ENCODE measurements at places on chromosomes 3 and 15.

GRCh38 chr3:94246171-94246570 lies 183.3 kb downstream of the NSUN3 start:
- DNase-seq: no peak

GRCh38 chr3:188106887-188107830 lies 46.8 kb upstream of the LPP start:
- DNase-seq: no peak

GRCh38 chr3:37526511-37526910 lies 335.2 kb upstream of the CTDSPL start:
- DNase-seq: no peak

DNA sequence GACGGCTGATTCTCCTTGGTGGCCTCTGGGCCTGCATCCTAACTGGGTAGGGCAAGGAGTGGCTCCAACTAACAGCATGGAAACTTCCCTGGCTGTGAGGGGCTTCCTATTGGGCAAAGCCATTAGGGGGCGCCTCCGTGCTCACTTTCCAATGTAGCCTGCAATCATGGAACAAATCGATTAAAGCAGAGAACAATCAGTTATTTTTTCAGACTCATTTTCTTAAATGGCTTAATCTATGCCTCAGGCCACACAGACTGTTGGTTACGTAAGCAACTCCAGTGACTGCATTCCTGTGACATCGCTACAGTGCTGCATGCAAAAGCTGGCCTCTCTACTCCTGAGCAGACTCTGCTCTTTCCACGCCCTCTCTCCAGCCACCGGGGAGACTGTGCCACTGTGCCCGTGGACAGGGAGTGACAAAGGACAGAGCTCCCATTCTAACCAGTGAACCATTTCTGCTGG lies 278.9 kb downstream of the KLF13 start:
- no peak for DNase-seq

- DNase-seq: no peak
Observed at GRCh38 chr3:111961461-111962164, 17.2 kb upstream of the ABHD10 start.

GRCh38 chr3:8460815-8461456 lies 40.7 kb upstream of the LMCD1 start:
- DNase-seq: no peak

GRCh38 chr15:43534897-43535296 lies 17.5 kb downstream of the MAP1A start:
- DNase-seq: no peak

GRCh38 chr3:81170298-81170697 lies 591.1 kb downstream of the GBE1 start:
- no peak for DNase-seq

- no peak for DNase-seq
Observed at GRCh38 chr3:146881966-146882760, 277.0 kb upstream of the PLSCR5 start.

DNA sequence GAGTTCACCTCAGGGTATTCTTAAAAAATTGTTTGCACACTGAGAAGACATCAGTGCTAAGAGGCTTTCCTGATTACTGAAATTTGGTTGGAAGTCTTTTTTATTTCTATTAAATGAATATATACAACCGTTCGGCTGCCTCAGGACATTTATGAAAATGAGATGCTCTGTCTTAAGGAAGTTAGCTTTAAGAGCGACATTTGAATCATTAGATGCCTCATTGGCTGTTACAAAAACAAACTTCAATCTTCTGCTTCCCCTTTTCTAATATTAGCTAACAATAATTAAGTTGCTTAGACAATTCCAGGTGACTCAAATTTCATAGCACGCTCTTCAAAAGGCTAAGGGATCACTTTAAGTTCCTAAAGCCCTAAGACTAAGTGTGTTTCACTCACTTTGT lies 673.7 kb downstream of the FHIT start:
- DNase-seq: no peak

- no peak for DNase-seq
Observed at GRCh38 chr3:78112291-78113010, 1072.6 kb downstream of the ROBO2 start.

- no peak for DNase-seq
Observed at GRCh38 chr3:104556372-104557078, 810.2 kb upstream of the ALCAM start.

- DNase-seq: no peak
Observed at GRCh38 chr3:62669161-62669560, 206.1 kb downstream of the CADPS start.

DNA sequence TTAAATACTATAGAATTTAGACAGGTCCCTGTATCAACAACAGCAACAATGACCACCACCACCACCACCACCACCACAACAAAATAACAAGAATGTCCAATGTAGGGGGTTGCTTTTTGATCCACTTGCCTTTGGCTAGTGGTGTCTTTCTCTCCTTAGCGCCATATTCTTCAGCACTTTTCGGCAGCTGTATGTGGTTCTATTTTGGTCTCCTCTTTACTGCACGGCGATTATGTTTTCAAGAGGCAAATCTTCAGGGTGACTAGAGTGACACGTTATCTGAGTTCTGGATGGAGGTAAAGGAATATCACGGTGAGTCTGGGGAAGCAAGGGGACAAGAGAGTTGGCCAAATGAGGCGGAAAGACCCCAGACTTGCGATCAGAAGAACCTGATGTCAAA lies 56.1 kb downstream of the ST6GAL1 start:
- DNase-seq: no peak

GRCh38 chr3:24503616-24504113 lies 9.0 kb upstream of the THRB start:
- DNase-seq: no peak

- DNase-seq: no peak
Observed at GRCh38 chr15:70069716-70070115, 28.0 kb downstream of the TLE3 start.

DNA sequence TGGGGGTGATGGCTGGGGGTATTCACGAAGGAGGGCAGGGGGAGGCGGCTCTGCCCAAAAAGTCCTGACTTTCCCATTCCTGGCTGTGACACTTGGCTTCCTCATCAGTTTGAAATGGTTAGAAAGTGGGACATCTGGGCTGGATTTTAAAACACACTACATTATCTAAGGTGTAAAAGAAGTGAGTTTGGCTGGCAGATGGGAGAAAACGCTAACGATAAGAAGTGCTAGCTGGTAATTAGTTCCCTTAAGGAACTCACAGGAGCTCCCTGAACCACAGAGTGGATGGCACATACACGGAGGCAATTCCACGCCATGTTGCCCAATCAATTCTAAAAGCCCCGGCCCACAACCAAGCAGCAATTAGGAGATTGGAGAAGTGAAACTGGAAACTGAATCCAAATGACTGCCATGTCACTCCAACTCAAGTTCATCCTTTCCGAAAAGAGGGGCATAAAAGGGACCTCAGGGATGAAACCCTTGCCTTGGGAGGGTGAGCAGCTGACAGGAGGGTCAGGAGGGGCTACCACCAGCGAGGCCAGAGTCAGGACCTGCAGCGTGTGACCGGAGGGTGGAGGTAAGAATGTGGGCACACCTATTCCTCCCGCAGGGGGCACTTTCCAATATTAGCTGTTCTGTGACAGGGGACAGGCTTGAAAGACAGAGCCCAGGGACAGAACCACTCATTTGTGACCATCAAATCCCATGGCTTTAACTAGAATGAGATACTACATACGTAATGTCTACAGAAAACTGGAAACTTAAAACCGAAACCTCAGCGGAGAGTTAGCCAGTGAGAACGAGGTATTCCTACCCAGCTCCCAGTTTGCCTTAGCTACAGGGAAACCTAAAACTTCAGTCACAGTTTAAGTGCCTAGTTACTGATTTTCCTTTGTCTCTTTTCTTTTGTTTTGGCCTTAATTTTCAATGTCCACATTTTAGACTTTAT lies 95.3 kb upstream of the OXTR start:
- DNase-seq: no peak

GRCh38 chr3:153338487-153338886 lies 176.5 kb downstream of the RAP2B start:
- no peak for DNase-seq

GRCh38 chr15:26103002-26103404 lies 239.9 kb upstream of the ATP10A start:
- DNase-seq: no peak

DNA sequence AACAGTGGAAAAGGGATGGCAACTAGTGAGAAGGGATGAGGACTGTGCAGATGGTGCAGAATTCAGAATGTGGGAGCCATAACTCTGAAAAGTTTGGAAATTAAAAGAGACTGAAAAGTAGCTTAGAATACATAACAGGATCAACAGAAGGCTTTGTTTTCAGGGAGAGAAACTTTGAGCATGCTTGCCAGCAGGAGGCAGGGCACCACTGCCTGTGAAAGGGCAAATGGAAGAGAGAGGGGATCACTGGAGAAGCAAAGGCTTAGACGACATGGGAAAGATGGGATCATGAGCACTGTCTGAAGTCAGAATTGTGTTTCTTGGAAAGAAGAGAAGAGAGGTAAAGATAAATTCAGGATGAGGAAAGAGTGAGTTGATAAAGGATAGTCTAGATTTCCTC lies 99.6 kb downstream of the ABI3BP start:
- no peak for DNase-seq

GRCh38 chr15:94793641-94794040 lies 562.3 kb downstream of the MCTP2 start:
- DNase-seq: no peak

DNA sequence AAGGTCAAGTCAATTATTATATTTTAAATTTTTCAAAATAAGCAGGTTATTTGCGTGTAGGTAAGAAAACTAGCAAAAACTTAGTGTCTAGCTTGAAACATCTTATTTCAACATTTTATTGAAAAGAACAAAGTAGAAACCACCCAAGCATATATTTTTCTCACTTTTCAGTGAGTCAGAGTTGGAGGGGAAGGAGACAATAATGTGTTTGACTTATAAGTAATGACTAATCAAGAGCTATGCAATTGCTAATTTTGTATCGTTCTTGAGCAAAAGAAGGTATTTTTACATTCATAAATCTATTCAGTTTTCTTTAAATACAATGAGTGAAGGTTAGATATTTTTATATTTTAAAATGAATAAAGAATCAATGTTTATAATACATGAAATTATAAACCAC lies 54.4 kb upstream of the P2RY1 start:
- DNase-seq: no peak

- no peak for DNase-seq
Observed at GRCh38 chr3:78048698-78049097, 1008.8 kb downstream of the ROBO2 start.

All from stimulated activated CD4-positive, alpha-beta T cell treated with anti-CD3 and anti-CD28 coated beads, Interleukin-15, amount 100 ng/mL, for 1 hour (primary cell).